ENCODE measurements at places on chromosomes 3 and 15. TPM values are rescaled to one million over a fixed set of nuclear protein-coding genes. Genes with fewer than 3 reads are reported as not detected.

FEZF2 gene
- polyA plus RNA-seq: not detected

LRRK1 gene
- 1.5 TPM for polyA plus RNA-seq

ITGA11 gene
- polyA plus RNA-seq: 1.0 TPM

OR5K1 gene
- polyA plus RNA-seq: not detected

IL16 gene
- polyA plus RNA-seq: 14.2 TPM

RRP9 gene
- 18.9 TPM for polyA plus RNA-seq

BFSP2 gene
- not detected for polyA plus RNA-seq

ZWILCH gene
- 38.6 TPM for polyA plus RNA-seq

PLA1A gene
- polyA plus RNA-seq: 1.1 TPM

SUSD5 gene
- polyA plus RNA-seq: 3.1 TPM

DNA sequence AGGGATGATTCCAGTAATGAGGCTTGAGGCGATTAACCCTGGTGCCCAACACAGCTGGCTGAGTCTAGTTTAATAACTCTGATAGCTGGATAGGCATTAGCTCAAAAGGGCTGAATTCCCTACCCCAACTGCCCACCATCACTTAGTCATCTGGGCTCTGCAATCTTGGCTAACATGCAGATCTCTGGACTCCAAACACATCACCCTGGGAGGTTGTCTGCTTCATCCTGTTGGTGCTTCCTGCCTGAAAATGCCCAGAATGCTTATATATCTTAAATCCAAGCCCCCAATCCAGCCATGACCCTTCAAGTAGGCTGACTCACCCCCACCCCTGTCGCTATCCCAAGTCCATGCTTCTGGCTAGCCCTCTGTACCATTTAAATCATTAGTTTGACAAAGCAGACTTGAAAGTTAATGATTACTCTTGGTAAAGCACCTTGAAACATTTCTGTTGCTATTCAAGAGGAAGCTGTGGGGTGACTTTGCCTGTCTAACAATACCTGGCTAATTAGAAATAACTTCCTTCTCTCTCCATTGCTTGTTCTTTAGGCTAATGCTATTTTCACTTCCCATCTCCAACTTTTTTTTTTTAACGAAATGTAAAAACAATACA, 107.0 kb upstream of the RORA start:
- DNase-seq: peak; percentile 15

GRCh38 chr15:60004009-60004845, at the start of gene FOXB1:
TSS of gene FOXB1 (plus strand) at chr15:60004311. CDS start at chr15:60004964, 653 bp downstream.
- DNase-seq: no peak

DNA sequence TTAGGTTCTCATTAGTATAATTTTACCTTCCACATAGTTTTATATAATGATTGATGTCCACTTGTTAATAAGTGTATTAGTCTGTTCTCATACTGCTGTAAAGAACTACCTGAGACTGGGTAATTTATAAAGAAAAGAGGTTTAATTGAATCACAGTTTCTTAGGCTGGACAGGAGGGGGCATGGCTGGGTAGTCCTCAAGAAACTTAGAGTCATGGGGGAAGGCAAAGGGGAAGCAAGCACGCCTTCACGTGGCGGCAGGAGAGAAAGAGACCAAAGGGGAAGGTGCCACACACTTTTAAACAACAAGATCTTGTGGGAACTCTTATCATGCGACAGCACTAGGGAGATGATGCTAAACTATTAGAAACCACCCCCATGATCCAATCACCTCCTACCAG, 19.2 kb downstream of the DZIP3 start:
- no peak for DNase-seq

GRCh38 chr3:10546820-10547263, 41.5 kb upstream of the ATP2B2 start:
- no peak for DNase-seq

- DNase-seq: no peak
Observed at GRCh38 chr3:132161608-132162007, 126.8 kb upstream of the CPNE4 start.

DNA sequence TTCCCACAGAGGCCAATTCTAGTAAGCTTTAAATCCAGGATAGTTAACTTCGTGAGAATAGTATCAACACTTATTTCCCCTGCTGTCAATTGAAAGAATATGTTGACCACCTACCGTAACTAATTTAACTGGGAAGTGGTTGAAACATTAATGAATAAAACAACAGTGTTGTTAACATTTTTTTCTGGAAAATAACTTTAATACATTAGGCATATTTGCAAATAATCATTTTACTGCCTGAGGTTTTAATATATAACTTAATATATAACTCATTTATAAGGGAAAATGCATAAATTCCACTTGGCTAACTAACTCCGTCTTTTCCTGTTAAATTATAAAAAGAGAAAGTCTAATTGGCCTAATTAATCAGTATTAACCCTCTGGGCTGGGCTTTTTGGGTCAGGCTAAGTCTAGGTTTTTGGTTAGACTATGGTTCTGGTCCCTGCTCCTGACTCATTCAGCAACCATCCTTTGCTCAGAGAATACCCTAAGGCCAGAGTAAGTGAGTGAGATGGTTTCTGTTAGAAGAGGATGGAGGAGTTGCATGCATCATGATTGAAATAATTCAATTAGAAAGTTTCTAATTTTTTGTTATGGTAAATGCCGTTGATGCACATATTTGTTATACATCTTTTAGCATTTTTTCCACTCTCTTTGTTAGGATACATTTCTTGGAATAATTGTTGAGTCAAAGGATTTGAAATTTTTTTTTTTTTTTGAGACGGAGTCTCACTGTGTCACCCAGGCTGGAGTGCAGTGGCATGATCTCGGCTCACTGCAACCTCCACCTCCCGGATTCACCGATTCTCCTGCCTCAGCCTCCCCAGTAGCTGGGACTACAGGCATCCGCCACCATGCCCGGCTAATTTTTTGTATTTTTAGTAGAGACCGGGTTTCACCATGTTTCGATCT, 10.8 kb upstream of the SKIL start:
- no peak for DNase-seq

- no peak for DNase-seq
Observed at GRCh38 chr3:111762537-111762936, 96.5 kb upstream of the PHLDB2 start.

DNA sequence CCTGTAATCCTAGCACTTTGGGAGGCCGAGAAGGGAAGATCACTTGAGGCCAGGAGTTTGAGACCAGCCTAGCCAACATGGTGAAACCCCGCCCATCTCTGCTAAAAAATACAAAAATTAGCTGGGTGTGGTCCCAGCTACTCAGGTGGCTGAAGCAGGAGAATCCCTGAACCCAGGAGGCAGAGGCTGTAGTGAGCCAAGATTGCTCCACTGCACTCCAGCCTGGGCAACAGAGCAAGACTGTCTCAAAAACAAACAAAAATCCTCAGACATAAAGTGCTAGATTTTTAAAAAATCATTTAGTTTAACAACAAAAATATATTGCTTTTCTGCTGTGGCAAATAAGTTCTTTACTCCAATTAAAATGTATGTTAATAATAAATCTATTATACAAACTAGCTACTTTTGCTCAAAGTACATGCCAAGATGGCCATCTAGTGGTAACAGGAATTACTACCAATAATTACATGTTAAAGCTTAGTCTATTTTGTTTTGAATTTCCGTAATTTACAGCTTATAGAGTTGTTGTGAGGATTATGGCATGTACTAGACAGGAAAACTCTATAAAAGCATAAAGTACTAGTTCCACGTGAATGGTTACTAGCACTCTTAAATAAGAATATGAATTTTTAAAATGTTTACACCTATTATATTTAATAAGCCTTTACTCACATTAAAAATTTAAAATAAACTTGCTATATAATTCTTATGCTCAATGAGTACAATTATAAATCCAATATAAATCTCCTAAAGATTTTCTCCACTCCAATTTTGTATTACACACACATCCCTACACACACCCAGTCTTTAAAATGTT, 39.0 kb downstream of the GABPB1 start:
- peak; percentile 14 for DNase-seq

- no peak for DNase-seq
Observed at GRCh38 chr3:194084284-194084683, 51.7 kb upstream of the HES1 start.

- no peak for DNase-seq
Observed at GRCh38 chr15:68808770-68809169, 11.9 kb downstream of the ANP32A start.

DNA sequence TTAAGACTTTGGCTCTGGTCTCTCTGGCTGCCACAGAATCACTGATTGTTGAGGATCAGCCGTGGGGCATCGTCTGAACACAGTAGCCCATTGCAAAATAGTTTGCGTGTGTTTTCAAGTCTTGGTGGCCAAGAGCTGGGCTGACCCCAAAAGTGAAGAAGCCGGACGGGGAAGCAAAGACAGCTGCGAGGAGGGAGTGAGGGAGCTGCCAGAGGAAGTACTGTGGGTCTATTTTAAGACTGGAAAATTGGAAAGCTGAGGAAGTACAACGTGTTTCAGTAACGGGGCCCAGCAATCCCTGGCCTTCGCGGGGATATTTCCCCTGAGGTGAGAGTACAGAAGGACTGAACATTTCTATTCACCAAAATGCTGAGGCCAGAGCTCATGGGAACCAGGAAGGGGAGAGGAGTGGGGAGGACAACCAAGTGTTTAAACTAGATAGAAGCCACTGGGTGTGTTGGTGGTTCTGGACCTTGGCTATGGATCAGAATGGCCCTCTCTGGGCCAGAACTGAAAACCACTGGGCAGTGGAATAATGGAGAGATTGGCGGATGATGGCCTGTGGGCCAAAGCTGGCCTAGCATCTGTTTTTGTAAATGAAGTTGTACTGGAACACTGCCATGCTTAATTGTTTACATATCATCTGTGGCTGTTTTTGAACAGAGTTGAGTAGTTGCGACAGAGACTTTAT, 34.1 kb upstream of the LIMD1 start:
- peak; percentile 79 for DNase-seq

DNA sequence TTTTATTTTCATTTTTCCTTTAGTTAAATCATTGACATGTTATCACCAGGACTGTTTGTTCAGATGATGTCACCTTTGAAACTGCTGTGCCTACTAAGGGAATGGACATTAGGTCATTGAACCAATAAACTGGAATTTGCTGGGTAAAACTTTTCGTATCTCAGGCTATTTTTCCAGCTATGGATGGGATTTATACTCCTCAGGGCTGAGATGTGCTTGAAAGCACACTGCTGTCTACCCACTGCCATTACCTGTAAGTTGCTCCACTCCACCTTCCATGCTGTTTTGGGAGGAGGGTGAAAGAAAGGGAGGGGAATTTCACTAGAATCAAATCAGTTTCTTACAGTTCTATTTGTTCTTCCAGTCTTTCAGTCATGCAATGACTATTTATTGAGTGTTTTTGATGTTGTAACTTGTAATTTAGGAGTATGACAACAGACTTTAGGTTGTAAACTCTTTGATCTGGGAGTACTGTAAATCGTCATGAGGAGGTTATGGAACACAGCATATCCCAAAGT, 11.3 kb downstream of the EHD4 start:
- no peak for DNase-seq

DNA sequence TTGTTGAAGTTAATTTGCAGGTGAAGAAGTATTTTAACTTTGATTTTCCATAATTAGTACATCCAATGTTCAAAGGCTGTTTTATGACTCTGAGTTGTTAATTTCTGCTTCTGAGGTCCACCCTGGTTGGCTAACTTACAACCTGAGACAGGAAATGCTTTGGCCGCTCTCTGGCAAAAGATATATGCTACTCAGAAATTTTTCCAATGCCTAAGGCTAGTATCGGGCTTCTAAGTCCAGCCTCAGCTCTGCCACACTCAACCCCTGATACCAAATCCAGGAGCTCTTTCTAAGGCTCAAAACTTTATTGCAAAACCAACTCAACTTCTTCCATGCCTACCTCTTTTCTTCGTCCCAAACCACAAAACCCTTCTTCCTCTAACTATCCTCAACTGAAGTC, 192.9 kb downstream of the NEK10 start:
- DNase-seq: no peak

GRCh38 chr15:34038871-34039789, at the start of gene AVEN:
TSS of gene AVEN (minus strand) at chr15:34039204. CDS start at chr15:34039046, 158 bp downstream.
- peak; percentile 31 for DNase-seq

DNA sequence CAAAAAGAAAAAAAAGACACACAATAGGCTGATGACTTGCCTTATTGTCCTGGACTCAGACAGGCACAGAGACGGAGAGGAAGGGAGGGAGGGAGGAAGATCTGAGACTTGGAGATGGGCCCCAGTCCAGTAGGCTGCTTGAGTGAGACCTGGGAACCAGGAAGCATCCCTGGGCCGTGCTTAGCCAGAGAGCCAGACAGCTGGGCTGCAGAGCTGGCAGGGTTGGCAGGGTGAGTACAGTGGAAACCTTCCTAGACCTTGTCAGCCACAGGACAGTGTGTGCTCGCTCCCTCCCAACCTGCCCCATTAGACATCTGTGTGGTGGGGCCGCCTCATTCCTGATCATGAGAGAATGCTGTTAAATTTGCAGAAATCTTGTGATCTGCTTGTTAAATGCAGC, 107.9 kb upstream of the ALDH1A3 start:
- no peak for DNase-seq

GRCh38 chr3:172685331-172686214, 25.3 kb downstream of the NCEH1 start:
- no peak for DNase-seq

DNA sequence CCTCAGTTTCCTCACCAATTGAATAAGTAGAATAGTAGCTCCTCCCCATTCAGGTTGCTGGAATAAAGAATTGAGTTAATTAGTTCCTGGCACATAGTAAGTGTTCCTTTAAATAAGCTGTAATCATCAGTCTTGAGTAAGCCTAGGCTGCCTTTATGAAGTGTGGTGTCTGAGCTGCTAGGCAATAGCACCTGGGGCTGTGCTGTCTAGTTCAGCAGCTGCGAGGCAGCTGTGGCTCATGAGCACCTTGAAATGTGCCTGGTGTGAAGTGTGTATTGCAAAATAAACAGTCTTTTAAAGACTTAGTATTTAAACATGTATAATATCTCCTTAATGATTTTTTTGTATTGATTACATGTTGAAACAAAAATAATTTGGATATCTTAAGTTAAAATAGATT, 77.6 kb downstream of the TOP2B start:
- DNase-seq: no peak

DNA sequence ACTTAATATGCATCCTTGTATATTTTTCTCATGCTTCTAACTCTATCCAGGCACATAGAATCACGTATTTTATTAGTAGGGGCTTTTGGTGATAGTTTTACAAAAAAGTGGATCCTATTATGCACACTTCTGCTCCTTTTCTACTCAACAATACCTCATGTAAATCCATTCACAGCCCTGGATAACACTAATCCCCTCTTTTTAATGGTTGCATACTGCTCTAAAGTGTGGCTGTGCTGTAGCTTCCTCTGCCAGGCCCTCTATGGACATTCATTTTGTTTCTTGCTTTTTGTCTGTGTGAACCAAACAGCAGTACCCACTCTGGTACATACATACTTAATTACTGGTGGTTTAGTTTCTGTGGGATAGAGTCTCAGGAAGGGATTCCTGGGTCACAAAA, 51.3 kb upstream of the SCAANT1 start:
- no peak for DNase-seq
